ENCODE measurements at places on chromosomes 3 and 15.

GRCh38 chr3:181572432-181572831, 139.3 kb upstream of the SOX2 start:
- no peak for DNase-seq

DNA sequence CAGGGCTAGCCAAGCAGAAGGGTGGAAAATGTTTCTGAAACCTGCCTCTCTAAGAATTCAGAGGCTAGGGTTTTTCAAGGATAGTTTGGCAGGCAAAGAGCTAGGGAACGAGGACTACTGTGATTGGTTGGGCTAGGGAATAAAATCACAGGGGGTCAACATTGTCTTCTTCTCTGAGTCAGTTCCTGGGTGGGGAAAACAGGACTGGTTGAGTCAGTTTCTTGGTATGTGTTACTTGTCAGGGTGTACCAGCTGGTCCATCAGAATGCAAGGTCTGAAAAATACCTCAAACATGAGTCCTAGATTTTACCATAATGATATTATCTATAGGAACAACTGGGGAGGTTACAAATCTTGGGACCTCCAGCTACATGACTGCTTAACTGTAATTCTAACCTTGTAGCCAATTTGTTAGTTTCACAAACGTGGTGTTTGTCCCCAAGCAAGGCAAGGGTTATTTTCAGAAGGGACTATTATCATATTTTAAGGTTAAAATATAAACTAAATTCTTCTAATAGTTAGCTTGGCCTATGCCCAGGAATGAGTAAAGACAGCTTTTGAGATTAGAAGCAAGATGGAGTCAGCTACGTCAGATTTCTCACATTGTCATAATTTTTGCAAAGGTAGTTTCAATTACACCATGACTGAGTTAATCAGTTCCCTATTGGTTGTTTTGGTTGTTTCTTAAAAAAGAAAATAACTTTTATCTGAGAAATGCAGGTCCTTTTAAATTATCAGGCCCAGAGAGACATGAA, 231.5 kb downstream of the ALCAM start:
- no peak for DNase-seq

GRCh38 chr3:197393711-197394110, 95.3 kb upstream of the DLG1 start:
- DNase-seq = no peak

- no peak for DNase-seq
Measured at GRCh38 chr15:63727542-63727941, 106.2 kb downstream of the HERC1 start.

- DNase-seq = no peak
Measured at GRCh38 chr3:114447545-114447944, 153.7 kb downstream of the TIGIT start.

DNA sequence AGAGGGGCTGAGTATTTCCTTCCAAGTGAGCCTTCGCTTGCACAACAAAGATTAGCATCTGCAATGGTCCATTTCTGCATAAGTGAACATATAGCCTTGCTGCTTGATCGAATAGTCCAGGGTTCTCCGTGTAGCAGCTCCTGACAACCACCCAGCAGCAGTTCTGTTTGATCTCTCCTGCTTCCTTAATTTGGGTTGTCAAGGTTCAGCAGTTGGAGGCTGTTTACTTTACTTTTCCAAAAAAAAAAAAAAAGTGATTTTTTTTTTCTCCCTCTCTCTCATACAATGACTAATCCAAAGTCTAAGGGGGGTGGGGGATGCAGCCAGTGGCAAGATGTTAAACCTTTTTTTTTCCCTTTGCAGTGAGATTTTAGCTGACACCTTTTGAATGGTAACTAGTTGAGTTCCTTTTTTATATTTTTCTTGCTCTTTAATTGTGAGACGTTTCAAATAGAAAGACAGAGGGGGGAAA, 3.6 kb downstream of the FOXP1 start:
- no peak for DNase-seq

DNA sequence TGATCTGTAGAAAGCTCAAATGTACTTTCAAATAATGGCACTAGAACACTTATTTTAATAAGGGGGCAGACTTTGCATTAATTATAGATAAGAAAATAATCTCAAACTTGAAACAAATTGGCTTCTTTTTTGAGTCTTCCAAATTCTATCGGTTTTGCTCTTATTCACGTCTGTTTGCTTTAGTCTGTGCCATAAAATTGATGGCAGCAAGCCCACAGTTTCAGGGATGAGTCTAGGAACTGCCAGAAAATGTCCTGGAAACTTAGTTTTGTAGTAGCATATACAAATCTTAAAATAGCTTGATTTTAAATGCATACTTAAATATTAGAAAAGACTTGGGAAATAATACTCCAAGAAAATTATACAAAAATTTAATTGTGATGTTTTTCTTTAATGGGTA, 39.7 kb downstream of the BCHE start:
- no peak for DNase-seq

DNA sequence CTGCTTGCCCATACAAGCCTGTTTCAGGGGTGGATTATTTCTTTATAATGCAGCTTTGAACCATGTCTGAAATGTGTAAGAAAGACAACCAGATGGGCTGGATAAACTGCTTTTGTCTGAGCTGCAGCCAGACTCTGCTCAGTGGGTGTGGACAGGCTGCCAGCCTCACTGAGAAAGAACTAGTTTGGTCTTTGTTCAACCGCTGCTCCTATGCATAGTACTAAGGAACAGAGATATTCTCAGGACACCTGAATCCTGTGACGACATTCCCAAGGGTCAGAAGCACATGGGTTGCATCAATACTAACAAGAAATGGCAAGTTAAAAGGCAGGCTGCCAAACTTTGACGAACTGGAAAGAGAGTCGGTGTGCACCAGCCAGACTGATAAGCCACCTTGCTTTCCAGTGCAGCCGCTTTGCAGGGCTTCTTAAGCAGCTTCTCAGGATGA, 57.2 kb downstream of the PLD1 start:
- DNase-seq = no peak

- DNase-seq = no peak
Measured at GRCh38 chr3:145326666-145327065, 834.3 kb downstream of the PLOD2 start.
